ENCODE measurements at places on chromosomes 5 and 9.

- DNase-seq = no peak
Measured at GRCh38 chr5:139404484-139404840, 573 bp upstream of the SPATA24 start.

DNA sequence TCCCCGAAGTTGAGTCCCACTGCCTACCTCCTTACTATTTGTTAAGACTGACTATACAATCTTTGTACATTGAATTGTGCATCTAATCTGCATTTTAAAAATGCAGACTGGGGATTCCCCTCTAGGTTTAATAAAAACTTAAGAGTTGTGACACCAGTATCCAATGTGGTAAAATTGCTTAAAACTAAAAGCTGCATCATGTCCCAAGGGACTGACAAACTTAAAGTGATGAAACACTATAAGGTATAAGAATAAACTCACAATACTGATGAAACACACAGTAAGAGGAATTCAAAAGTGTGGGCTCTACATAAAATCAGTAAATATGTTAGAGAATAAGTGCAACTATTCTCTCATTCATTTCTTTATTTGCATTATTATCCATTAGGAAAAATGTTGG is 1905.1 kb downstream of the MAT2B start:
- no peak for DNase-seq

- no peak for DNase-seq
Measured at GRCh38 chr5:10921160-10921559, 160.1 kb upstream of the DAP start.

DNA sequence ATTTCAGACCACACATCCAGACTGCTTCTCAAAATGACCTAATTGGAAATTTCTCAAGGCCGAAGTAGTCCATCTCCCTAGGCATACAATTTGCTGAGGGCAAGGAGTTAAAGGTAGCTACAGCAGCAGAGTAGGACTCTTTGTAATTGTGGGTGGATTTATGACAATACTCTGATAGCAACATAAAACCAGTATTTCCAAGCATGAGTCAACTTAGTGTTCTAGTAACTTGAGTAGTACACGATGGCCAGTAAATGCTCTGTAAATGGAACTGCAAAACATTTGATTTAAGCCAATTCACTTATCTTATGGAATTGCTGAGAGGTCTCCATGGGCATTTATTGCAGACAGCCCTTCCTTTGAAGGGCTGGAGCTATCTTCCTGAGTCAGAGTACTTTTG is 352.2 kb downstream of the PLK2 start:
- no peak for DNase-seq
